A549 treated with Mapracorat at 1 μM for 4 hours (cell line): ENCODE measurements at places on chromosomes 3 and 15. TPM values are rescaled to one million over a fixed set of nuclear protein-coding genes. Genes with fewer than 3 reads are reported as not detected.

Gene ITIH1
- total RNA-seq: not detected in 5 replicates

Gene FGF12
- 0.44 to 1.1 TPM (median 0.68 TPM) in 5 replicates for total RNA-seq

Gene PDE12
- total RNA-seq: 12.7 to 17.9 TPM (median 15.2 TPM) in 5 replicates

Gene FBLN2
- 1.6 to 3.5 TPM (median 2.1 TPM) in 5 replicates for total RNA-seq

Gene DTX3L
- 7.2 to 9.0 TPM (median 8.1 TPM) in 5 replicates for total RNA-seq

Gene PP2D1
- total RNA-seq: not detected in 5 replicates

Gene MOBP
- total RNA-seq: 0.04 to 0.16 TPM (median 0.07 TPM) in 5 replicates

Gene DNAJC19
- 21.3 to 27.1 TPM (median 23.4 TPM) in 5 replicates for total RNA-seq

Gene CDCP1
- 7.7 to 9.6 TPM (median 8.3 TPM) in 5 replicates for total RNA-seq

Gene SLC25A36
- total RNA-seq: 15.1 to 24.8 TPM (median 22.3 TPM) in 5 replicates

Gene SCN11A
- 0.02 TPM in 1 of 5 replicates, not detected in the others for total RNA-seq

Gene IL17RD
- 0.54 to 1.4 TPM (median 1.1 TPM) in 5 replicates for total RNA-seq

Gene SPATA16
- total RNA-seq: not detected in 5 replicates

Gene XYLB
- 2.5 to 4.3 TPM (median 4.0 TPM) in 5 replicates for total RNA-seq

Gene LRRC3B
- not detected in 5 replicates for total RNA-seq

Gene RLBP1
- not detected in 5 replicates for total RNA-seq

Gene ANKUB1
- total RNA-seq: not detected in 5 replicates

Gene LRRC34
- not detected in 5 replicates for total RNA-seq

Gene RTP4
- not detected in 5 replicates for total RNA-seq

Gene RYR3
- total RNA-seq: 0.08 to 0.22 TPM (median 0.09 TPM) in 3 of 5 replicates, not detected in the others

Gene WDR49
- total RNA-seq: not detected in 5 replicates

Gene MPI
- 27.0 to 40.6 TPM (median 30.8 TPM) in 5 replicates for total RNA-seq

Gene SEMA3F
- total RNA-seq: 11.5 to 17.8 TPM (median 16.4 TPM) in 5 replicates

Gene CHRM5
- total RNA-seq: 0.03 to 0.04 TPM in 2 of 5 replicates, not detected in the others

Gene MUC13
- 6.6 to 8.9 TPM (median 7.8 TPM) in 5 replicates for total RNA-seq

Gene OIP5
- total RNA-seq: 12.7 to 14.7 TPM (median 13.9 TPM) in 5 replicates

Gene FES
- total RNA-seq: 0.43 to 1.0 TPM (median 0.78 TPM) in 5 replicates

Gene CCDC9B
- 17.1 to 25.1 TPM (median 20.2 TPM) in 5 replicates for total RNA-seq

Gene NRG4
- 0.44 to 1.3 TPM (median 0.73 TPM) in 5 replicates for total RNA-seq

Gene SNTN
- total RNA-seq: not detected in 5 replicates

Gene CCDC13
- 0.30 to 0.74 TPM (median 0.41 TPM) in 5 replicates for total RNA-seq

Gene ADGRG7
- not detected in 5 replicates for total RNA-seq

Gene CIDEC
- 50.4 to 66.9 TPM (median 56.5 TPM) in 5 replicates for total RNA-seq

Gene QTRT2
- 20.8 to 25.1 TPM (median 23.2 TPM) in 5 replicates for total RNA-seq

Gene RASGRP1
- total RNA-seq: 0.26 to 0.47 TPM (median 0.36 TPM) in 5 replicates

Gene TEX9
- total RNA-seq: 3.8 to 5.2 TPM (median 4.7 TPM) in 5 replicates

Gene ASB14
- total RNA-seq: not detected in 5 replicates
